Occipital lobe (tissue), 3 donors: ENCODE measurements at places on chromosomes 6 and 20.

DNA sequence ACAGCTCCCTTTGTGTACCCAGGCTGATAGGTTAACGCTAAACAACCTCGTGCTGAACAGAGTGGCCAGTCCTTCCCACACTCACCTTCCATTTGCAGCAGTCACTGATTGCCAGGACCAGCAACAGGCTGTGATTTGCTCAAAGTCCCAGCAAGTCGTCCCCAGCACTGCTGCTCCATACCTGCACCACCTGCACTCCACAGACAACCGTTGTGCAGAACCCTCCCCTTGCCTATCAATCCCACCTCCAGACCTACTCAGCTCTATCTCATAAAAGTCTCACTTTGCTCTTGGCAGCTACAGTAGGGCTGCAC lies 43.1 kb upstream of the SCML4 start:
- DNase-seq, result no peak

DNA sequence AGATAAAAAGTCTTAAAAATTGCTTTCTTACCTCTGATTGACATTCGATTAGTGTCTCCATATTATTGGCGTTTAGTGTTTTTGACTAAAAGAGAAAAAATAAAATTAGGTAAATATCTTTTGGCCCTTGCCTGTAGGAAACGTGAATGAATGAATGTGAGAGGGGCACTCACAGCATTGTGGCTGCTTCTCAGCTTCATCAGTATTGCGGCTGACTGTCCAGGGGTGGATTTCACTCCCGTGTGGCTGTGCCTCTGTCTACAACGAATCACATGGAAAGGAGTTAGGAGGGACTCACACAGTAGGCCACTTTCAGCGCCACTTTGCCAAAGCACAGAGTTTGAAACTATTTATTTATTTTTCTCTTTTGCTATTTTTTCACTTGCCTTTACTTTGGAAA lies 844 bp downstream of the TAGAP start:
- no peak for DNase-seq

DNA sequence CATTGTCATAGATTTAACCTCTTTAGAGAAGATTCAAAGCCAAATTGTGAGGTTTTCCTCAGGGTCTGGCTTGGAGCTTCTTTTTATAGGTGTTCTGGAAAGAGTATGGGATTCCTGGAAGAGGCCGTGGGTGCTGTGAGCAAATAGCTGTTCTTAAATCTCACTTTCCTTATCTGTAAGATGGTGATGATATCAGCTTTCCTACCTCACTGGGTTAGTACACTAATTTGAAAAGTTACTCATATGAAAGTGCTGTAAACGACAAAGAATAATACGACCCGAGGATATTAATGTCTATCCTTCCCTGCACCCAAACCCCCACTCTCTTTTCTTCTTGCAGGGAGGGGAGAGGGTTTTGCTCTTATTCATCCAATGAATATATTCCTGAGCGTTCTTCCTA lies 116.9 kb upstream of the ENPP5 start:
- no peak for DNase-seq

GRCh38 chr6:118383924-118384323 lies 164.2 kb upstream of the PLN start:
- DNase-seq, result no peak

DNA sequence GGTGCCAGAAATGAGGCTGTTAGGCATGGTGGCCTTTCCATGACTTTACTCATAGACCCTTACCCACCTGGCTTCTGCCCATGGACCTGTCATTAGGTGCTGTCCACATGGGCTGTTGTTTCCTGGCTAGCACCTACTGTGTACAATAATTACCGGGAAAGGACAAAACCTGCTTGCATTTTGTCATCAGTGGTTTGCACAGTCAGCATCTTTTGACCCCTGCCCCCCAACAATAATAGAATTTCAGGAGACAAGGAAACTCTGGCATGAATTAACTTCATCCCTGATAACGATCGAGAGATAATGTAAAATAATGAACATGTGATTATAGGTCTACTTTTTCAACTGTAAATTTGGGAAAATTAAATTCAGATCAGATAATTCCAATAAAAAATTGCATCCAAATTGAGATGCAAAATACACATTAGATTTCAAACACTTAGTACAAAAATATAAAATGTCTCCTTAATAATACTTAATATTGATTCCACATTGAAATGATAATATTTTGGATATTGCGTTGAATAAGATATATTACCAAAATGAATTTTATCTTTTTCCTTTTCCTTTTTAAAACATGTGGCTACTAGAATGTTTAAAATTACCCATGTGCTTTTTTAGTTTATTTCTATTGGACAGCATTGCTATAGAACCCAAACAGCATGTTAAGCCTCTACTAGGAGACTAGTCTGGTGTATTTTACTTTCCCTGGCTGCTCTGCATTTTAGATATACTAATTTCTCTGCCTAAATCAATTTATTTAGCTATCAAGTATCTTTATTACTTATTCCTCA lies 12.4 kb downstream of the ANKRD66 start:
- DNase-seq, result no peak

- DNase-seq, result no peak
These were observed 485 bp downstream of the ADISSP start for GRCh38 chr20:3767110-3767426.

- no peak for DNase-seq
These were observed 550.5 kb upstream of the MARCKS start for GRCh38 chr6:113306552-113307145.

DNA sequence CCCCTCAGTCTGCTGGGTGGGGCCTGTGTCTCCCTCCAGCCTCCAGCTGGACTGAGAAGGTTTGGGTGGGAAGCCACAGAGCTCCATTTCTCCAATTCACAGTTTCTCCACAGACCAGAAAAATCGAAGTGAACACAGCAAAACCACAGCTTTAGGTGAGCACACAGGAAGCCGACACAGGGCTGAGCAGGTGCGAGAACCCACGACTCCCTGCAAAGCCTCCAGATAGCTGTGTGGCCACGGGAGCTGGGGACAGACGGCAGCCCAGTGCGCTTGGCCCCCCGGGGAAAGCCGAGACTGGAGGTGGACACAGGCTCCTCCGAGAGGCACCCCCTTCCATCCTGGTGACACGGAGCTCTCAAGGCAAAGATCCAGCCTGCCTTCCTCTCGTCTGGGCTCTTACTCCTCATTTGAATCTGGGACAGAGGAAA lies 29.0 kb upstream of the MPC1 start:
- DNase-seq, result no peak

- DNase-seq, result no peak
These were observed 202.3 kb downstream of the ERMARD start for GRCh38 chr6:169953686-169954085.

GRCh38 chr6:157406661-157407060 lies 25.7 kb downstream of the ZDHHC14 start:
- no peak for DNase-seq

DNA sequence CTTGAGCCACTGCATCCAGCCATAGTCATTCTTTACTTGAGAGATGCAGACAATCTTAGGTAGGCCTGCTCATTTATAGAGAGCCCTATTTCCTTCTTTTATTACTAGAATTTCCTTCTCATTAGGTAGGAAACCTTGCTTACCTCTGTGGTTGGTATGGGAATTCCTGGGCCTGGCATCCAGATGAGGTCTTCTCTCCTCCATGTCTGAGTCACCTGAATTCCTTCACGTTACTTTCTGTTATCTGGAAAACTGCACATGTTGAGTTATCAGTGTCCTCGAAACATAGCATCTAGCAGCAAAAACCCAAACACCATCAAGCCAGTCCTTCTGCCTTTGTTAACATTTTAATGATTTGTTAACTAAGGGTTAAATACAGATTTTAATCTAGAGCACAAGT lies 2.2 kb downstream of the ZNFX1 start:
- DNase-seq, result no peak

- DNase-seq, result no peak
These were observed 373.0 kb downstream of the ZFAND3 start for GRCh38 chr6:38192487-38192886.

GRCh38 chr20:51187261-51187660 lies 164.4 kb upstream of the KCNG1 start:
- DNase-seq, result no peak

- DNase-seq, result peak; percentile 31
These were observed 212.0 kb downstream of the PLCB1 start for GRCh38 chr20:8344106-8344505.

- DNase-seq, result no peak
These were observed 6.6 kb upstream of the GFRAL start for GRCh38 chr6:55320696-55321086.

DNA sequence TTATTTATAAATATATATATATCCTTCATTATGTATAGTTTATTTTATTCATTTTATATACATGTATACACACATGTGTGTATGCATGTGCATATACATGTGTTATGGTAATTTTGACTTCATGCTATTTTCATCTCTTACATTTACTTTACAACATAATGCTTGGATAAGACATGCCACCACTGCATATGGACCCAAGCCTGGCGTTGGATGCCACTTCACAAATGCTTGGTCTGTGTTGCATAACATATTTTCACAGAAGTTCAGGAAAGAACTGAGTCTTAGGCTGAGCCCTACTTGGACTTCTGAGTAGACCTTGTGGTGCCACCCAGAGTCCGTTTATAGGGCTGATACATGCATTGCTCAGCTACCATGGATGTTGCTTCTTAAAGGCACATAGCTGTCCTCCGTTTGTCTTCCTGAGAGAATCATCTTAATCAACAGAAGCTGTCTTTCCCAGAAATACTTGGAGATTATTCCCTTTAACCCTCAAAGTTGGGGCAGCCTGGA lies 337.8 kb downstream of the BTBD3 start:
- DNase-seq, result no peak

- DNase-seq, result no peak
These were observed 64.6 kb downstream of the PLG start for GRCh38 chr6:160766657-160766988.

DNA sequence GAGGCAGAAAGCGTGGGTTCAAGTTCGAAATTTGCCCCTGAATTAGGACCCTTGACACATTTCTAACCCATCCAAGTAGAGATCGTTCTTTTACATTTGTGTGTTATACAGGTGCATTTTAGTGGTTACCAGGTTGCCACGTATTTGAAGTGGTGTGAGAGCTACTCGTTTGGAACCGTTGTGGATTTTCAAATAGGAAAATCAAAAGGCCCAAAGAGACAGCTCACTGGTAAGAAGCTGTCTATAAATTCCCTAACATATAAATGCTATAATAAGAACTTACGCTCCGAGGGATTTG lies 1.6 kb upstream of the REV3L start:
- no peak for DNase-seq

DNA sequence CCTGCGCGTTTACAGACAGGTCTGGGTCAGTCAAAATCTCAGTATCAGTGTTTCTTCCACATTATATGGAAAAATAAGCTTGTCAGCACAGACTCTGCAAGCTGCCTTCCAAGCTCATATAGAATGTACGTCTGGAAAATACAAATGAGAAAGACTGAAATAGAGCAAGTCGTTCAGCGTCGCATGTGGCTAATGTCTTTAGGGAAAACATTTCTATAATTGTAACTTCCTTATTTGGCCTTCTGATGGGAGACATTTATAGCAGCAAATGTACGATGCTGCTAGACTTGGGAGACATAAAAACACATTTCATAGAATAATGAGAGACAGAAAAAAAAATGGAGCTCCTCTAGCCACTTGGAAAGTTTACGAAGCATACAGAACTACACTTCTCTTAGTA lies 122.2 kb downstream of the KIF16B start:
- no peak for DNase-seq

DNA sequence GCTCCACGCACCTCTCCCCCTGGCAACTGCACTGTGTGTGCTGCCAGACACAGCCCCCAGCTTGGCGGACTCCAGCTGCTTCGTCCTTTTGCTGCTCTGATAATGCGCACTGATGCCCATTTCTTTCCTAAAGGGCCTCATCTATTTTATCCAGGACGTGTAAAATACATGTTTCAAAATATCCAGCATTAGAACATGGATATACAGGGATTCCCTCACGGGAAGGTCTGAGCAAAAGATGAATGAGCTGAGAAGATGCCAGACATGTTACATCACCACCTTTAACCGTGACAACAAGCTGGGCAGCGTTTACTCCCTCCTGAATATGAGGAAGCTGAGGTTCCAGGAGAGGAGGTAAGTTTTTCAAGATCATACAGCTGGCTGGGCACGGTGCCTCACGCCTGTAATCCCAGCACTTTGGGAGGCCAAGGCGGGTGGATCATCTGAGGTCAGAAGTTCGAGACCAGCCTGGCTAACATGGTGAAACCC lies 32.8 kb downstream of the TNXB start:
- DNase-seq, result no peak

- no peak for DNase-seq
These were observed 1015.1 kb downstream of the EPHA7 start for GRCh38 chr6:92404281-92404680.

GRCh38 chr6:17278289-17279063 lies 2.7 kb upstream of the RBM24 start:
- DNase-seq, result no peak

GRCh38 chr20:50120935-50121693 lies 8.2 kb upstream of the UBE2V1 start:
- DNase-seq, result no peak

- DNase-seq, result no peak
These were observed 171.4 kb upstream of the SYNDIG1 start for GRCh38 chr20:24297993-24298392.

DNA sequence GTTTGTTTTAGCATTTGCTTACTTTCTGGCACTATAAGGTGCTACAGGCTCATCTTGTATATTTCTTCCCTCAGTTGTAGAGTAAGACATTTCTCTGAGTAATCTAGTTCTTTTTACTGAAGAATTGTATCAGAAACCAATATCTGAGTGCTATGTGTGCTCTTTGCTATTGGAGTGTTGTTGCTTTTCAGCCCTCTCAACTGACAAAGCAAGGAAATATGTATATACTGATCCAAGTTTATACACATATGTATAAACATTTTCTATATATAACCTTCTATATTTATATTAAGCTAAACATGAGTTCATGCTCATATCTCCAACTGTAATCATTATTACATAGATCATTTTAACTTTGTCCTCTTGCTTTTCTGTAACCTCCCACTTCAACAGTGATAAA lies 405.7 kb downstream of the RFPL4B start:
- no peak for DNase-seq

- no peak for DNase-seq
These were observed 56.8 kb upstream of the SLCO4A1 start for GRCh38 chr20:62585461-62585970.

DNA sequence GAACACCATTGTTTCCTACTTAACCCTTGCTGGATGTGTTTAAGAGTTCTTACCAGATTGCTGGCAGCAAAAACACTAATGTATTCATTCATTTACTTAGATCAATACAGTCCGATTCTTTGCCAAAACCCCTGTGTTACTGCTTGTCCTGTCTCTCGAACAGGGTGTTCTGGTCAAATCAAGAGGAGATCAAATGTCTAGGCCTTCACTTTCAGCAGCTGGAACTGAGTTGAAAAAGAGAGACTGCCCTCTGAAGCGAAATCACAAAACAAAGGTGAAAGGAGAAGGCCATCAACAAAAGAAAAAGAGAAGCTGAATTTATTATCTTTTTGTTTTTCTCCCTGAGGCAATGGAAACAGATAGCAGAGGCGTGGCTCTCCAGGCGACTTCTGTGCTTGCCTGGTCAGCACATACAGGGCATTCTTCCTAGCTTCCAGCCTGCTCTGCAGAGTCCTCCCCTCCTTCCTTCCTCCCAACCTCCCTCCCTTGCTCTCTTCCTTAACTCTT lies 44.1 kb upstream of the GCM1 start:
- no peak for DNase-seq
